Cardiac muscle cell (in vitro differentiated cells and primary cell): ENCODE measurements at places on chromosomes 4 and X. TPM values are rescaled to one million over a fixed set of nuclear protein-coding genes. Genes with fewer than 3 reads are reported as not detected.
A peak's percentile ranks its signal among the peaks of the same experiment; 100 is the strongest.

IL2RG gene
- not detected in 2 replicates for total RNA-seq

- no peak for DNase-seq
Observed at GRCh38 chr4:589219-589963, 13.3 kb upstream of the TMEM271 start.

GRCh38 chr4:140789759-140790158 lies 33.6 kb upstream of the TBC1D9 start:
- no peak for DNase-seq

DNA sequence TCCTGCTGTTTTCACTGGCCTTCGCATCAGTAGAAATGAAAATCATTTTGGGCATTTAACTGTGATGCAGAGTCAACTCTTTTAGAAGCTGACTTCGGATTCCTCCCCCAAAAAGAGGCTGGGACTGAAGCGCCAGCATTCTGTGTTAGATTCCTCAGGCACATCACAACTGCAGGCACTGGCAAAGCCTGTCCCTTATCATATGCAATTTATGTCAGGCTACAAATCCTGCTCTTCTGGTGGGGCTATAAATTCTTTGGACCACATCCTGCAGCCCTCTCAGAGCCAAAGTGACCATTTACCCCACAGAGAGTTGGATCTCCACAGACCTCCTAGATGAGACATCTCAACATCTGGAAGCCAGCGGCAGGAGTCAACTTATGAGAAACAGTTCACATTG lies 138.4 kb downstream of the CBR4 start:
- DNase-seq, result no peak

- no peak for DNase-seq
Observed at GRCh38 chrX:69546417-69546816, 42.3 kb downstream of the NALF2 start.

GRCh38 chr4:96035727-96036126 lies 195.8 kb downstream of the PDHA2 start:
- DNase-seq, result peak; percentile 52

GRCh38 chrX:21734175-21734574 lies 23.7 kb downstream of the SMPX start:
- DNase-seq, result no peak

DNA sequence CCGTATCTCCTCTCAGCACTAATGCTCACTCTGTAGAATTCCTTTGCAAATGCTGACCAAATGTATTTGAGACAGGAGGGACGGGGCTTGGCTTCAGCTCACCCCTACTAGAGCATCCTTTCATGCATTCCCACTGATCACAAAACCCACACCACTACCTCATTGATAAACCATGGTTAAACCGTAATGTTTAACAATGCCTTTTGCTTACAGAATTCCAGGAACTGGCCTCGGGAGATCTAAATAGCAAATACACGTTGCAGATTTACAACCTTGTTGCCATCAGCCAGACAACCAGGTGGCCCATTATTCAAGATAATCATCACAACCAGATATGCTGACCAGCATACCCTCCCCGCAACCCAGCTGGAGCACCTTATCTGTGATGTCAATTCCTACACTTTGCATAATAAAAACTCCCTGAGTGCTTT lies 391.9 kb downstream of the KCTD8 start:
- peak; percentile 3 for DNase-seq

DNA sequence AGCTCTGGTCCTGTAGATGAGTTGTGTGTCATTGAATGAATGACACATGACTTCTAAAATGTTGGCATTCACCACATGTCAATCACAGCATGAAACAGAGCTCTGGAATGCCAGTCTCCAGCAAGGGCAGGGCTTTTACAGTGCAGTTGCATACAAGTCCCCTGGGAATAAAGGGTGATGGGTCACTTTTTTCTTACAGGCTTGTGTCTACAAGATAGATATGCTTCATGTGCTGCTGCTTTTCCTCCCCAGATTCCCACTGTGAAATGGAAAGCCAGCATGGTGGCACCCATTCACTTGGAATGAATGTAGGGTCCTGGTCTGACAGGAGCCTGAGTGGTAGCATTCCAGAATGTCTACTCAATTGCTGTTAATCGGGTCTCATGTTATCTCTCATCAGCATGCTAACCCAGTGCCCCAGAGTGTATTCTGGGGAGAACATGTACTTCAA lies 159.1 kb upstream of the KIT start:
- DNase-seq, result no peak

DNA sequence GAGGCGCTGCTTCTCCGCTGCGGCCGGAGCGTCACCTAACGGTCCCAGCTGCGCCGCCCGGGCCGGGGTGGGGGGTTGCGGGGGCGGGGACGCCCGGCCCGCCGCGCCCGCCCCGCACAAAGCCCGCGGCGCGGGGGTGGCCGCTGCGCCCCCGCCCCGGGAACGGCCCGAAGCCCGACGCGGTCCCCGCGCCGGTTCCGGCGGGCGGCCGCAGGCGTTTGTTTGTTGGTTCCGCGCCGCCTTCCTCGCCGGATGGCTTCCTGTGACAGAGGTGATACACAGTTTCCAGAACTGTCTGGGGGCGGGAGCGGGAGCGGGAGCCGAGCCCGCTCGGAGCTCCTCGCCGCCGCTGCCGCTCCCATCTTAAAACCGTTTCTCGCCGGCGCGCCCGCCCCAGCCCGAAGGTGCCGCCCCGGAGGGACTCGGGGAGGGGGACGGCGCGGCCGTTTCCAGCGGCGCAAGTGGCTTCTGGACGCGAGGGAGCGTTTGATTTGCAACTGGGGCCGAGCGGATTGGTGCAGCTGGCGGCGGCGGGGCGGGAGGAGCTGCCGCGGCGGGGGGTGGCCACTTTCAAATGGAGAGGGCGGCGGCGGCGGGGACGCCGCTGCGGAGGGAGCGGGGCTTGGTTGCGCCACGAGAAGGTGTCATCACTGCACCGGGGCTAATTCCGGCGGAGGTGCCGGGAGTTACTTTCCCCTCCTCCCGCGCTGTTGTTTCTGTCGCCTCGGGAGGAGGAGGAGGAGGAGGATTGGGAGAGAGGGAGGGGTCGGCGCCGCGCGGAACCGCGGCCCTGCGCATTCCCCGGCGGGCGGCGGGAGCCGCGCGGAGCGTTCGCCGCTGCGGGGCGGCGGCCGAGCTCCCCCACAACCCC lies 2.3 kb downstream of the JADE1 start:
- DNase-seq, result peak; percentile 95
